ENCODE measurements at places on chromosomes 5 and 9.

- no peak for DNase-seq
These were observed 146.4 kb downstream of the GADD45G start for GRCh38 chr9:89751079-89751825.

DNA sequence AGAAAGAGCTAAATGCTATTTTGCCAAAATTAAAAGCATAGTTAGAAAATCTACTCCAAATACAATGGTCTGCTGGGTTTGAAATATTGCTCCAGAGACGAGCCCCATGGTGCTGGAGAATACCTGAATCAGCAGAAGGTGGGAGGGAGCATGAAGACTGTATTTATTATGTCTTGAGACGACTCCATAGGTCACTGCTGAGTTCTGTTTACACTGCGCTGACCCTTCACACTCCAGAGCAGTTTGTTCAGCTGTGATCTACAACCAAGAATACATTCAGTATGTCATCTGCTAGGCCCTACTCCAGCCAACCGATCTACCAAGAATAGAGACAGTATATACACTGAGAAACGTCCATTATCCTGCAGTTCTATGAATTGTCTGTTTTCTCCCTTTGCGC is 150.5 kb downstream of the TLE1 start:
- DNase-seq = no peak

DNA sequence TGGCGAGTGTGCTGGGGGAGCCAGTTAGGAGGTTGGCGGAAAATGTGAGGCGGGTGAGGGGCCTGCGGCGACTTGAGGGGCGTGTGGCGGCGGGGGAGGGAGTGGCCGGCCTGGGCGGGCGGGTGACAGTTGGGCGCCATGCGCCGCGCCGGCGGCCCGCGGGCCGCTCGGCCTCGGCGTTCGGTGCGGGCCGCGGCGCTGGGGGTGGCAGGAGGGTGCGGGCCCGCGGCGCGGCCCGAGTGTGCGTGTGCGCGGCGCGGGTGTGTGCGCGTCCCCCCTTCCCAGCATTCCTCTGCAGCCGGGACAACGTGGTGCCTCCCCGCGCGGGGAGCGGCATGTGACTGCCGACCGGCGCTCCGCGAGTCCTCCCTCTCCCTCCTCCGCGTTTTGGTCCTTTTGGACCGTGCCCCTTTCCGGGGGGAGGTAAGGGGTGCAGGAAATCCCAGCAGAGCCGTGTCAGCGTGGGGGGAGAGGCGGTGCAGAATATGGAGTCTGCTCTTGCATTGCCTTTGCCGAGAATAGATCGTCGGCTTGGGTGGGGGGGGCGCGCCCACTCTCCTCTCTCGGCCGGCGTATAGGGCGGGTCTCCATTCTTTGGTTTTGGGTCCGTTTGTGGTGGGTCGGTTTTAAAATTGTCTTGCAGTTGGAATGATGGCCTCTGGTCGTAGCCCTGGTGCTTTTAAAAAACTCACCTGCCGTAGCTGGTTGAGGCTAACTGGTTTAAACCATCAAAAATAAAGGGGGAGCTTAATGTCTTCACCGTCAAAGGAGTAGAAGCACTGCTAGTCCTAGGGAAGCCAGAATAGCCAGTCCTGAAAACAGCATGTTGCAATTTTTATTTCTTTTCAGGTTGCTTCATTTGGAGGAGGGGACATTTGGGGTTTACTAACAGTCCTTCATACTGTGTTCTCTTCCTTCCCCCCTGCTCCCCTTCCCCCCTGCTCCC is 2.0 kb downstream of the LARP1 start:
- peak; percentile 73 for DNase-seq

DNA sequence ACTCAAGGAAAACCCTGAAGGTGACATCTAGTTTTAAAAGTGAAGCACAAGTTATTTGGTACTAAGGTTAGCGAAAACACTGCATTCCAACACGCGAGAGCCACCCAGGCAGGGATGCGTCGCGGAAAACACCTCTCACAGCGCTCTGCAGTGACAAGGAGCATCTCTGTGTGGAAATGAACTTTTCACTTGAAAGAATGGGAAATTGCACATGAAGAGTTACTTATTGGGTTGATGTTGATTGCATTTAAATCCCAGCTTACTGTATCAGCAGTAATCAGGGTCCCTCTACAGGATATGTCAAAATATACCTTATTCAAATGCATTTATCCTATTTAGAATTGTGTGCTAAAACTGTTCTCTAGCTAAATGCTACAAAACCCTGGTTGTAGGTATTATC is 144.4 kb downstream of the BNC2 start:
- DNase-seq = no peak

DNA sequence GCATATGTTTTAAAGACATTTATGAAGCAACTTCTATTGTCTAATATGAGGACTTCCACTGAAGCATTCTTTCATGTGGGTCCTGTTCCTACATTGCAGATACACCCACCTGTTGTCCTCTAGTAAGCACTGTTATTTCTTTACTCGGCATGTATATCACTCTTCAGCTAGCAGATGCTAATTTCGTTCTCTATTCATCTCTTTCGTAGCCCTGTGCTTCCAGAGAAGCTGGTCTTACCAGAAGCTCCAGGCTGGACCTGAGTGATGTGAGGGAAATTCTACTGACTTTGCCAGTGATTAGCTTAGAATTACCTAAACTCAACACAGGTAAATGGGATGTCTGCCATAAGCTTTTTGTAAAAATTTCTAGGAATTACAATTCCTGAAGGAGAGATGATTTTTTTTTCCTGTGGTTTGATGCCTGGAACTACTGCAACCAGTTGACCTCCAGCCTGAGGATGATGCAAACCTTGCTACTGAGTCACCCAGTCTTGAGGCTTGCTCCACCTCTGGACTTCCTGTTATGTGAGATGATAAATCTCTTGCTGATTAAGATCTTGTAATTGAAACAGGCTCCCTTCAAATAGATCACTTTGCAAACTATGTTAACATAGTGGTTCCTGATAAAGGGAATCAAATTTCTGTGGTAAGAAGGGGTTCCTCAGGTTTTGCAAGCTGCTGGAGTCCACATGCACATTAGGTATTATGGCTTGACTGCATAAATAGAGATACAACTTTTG is 52.2 kb upstream of the SPINK5 start:
- no peak for DNase-seq

- no peak for DNase-seq
These were observed 501.9 kb downstream of the CDK5RAP2 start for GRCh38 chr9:120078112-120078511.

- DNase-seq = no peak
These were observed 22.1 kb downstream of the ANXA1 start for GRCh38 chr9:73173557-73174329.

DNA sequence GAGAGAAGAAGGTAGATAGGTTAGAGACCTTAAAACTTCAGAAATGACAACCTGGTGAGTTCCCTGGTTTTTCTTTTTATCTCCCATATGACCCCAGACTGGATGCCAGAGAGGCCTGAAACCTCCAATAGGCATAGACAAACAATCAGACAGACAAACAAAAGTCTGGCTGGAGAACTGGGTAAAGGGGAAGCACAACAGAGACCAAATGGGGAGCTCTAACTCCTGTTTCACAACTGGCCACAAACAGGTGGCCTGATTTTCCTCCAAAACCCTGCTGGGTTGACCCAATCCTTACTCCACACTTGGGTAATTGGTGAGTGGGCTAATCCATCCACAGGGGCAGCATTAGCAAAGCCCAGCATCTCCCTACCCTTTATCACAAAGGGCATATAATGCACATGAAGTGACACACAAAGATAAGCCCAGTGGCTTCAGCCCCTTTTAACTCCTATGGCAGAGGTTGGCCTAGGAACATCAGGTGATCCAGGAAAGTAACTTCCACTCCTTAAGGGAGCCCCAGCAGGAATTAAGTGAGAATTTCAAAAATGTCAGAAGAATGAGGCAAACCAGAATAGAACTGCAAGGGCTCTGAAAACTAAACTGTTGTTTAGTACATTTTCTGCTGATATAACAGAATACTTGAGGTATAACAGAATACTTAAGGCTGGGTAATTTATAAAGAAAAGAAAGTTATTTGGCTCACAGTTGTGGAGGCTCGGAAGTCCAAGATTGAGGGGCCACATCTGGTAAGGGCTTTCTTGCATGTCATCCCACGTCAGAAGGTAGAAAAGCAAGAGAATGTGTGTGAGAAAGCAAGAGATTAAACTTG is 60.9 kb upstream of the ROR2 start:
- DNase-seq = no peak

- DNase-seq = peak; percentile 78
These were observed 915 bp downstream of the ZFAND5 start for GRCh38 chr9:72363908-72364678.

- peak; percentile 41 for DNase-seq
These were observed 2.3 kb downstream of the NKX2-5 start for GRCh38 chr5:173232499-173233346.

DNA sequence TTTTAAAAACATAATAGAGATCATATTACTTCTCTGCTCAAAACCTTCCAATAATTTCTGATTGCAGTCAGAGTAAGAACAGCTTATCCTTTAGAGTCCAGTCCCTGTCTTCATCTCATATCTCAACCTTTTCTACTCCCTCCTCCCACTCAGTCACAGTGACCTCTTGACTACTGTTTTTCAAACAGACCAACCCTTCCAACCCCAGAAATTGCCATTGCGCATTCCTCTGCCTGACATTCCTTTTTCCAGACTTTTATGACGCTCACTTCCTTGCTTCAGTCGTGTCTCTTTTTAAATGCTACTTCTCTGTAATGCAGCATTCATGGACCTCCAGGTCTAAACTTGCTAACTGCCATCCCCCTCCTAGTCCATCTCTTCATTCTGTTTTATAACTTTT is 800.5 kb downstream of the BRINP1 start:
- DNase-seq = no peak

GRCh38 chr9:89006267-89006666 is 15.0 kb downstream of the S1PR3 start:
- no peak for DNase-seq

- no peak for DNase-seq
These were observed 89.5 kb downstream of the NSUN2 start for GRCh38 chr5:6543346-6543730.

DNA sequence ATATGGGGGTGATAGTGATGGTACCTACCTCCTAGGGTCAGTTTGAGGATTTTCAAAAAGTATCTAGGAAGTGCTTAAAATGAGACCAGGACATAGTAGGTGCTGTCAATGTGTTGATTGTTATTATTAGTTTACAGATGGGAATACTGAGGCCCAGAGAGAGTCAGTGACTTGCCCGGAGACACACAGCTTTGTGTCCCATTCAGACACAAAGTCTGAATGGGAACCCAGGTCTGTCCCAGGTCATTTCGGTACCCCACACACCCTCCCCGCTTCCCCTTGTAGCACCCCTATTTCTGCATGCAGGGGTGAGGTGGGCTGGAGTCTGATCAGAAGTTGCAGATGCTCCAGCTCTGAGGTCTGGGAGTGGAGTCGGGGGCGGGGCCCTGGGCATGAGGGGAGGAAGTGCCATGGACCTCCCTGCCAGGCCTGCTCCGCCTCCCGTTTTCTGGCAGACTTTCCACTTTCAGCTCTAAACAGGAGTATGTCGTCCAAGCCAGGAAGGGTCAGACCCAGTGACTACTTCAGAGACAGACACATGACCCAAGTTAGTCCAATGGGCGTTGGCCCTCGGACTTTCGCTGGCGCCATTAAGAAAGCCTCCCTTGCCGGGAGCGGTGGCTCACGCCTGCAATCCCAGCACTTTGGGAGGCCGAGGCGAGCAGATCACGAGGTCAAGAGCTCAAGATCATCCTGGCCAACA is 3.2 kb upstream of the DBN1 start:
- DNase-seq = no peak

GRCh38 chr9:6014670-6015270 is 654 bp downstream of the RANBP6 start:
- DNase-seq = peak; percentile 15

- DNase-seq = no peak
These were observed 28.3 kb upstream of the UHRF2 start for GRCh38 chr9:6384732-6385131.

- no peak for DNase-seq
These were observed 123.6 kb upstream of the SLC1A3 start for GRCh38 chr5:36482812-36483211.

DNA sequence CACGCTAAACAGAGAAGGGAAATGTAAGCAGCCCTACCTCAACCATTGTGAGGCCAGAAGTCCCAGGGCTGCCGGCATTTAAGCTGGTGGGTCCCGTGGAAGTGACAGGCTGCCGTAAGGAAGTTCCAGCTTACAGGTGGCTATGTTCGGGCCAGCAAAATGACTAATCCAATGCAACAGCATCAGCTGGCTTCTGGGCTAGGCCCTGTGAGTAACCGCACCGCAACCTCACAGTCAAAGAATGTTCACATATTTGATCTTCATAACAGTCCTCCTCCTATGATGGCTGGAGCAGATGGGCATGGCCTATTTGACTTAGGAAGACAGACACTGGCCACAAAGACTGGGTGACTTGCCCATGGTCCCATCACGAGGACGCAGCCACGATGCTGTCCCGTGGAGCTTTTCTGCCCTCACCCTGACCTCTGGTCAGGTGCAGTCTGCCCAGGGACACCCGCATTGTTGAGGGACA is 88.2 kb downstream of the LIFR start:
- DNase-seq = no peak

Data from stimulated activated CD4-positive, alpha-beta T cell treated with anti-CD3 and anti-CD28 coated beads, Interleukin-15, amount 100 ng/mL, for 24 hours (primary cell).